ENCODE measurements at places on chromosomes 5 and 9.

DNA sequence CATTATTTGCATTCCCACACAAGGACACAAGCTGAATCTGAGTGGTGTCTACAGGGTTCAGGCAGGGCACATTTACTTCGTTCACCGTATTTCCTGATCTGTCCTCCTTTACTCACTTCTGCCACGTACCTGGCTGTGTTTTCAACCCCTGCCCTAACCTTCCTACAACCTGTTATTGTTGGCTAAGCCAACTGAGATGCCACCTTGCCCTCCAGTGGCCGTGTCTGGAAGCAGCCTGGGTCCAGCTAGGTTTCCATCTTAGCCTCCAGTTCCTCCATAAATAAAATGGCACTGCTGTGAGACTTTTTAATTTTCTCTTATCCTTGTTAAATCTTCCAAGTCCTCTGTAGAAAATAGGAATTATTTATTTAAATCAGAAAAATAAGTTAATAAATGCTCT is 64.8 kb downstream of the ATP10B start:
- peak; percentile 2 for DNase-seq

GRCh38 chr5:50967009-50967562 is 300.6 kb downstream of the PARP8 start:
- DNase-seq = no peak

GRCh38 chr9:35470340-35470739 is 19.6 kb upstream of the RUSC2 start:
- DNase-seq = no peak

- DNase-seq = no peak
Measured at GRCh38 chr5:133381571-133382365, 230.6 kb downstream of the FSTL4 start.

DNA sequence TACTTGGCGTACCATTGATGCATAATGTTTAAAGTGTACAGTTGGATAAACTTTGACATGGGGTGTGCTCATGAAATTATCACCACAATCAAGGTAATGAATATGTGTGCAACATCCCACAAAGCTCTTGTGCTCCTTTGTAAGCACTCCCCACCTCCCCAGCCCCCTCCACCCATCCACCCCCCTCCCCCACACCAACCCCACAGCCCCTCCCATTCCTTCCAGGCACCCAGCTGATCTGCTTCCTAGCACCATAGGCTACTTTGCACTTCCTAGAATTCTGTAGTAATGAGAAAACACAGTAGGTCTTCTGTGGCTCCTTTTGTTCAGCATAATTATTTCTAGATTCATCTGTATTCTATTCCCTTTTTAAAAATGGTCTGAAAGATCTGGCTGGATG is 24.5 kb downstream of the FGD3 start:
- DNase-seq = no peak

DNA sequence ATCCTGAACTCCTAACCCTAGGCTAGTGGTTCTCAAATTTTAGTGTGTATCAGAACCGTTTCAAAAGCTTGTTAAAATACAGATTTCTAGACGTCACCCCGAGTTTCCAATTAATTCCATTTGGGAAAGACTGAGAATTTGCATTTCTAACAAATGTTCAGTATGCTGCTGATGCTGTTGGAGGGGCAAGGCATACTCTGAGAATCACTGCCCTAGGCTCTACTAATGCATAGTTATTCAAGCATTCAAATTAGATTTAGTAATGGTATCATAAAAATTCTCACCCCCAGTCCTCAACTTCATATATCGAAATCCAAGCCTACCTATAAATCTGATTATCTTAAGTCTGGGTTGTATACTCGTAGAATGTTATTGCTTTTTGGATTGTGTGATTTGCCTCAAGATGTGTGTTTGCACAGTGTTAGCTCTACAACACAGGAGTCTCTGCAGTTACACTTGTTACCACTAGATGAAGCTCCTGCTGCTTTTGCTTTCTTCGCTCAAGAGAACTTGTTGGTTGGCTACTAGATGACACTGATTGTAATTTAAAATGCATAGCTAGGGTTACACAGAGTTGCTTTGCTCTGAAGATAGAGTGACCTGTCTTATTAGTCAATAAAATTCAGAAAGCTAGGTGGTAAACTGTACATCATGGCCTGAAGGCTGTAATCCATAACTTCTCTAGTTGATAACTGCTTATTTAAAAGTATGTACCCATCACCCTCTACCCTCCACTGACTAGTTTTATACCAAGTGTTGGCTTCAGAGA is 7.5 kb upstream of the ERAP2 start:
- peak; percentile 71 for DNase-seq

- no peak for DNase-seq
Measured at GRCh38 chr5:134142052-134142451, 27.6 kb downstream of the TCF7 start.

All from CD4-positive, alpha-beta T cell treated with Interleukin-1 beta for 1 hour (primary cell).